Activated effector memory CD4-positive, alpha-beta T cell treated with Interleukin-2 at 50 U/mL for 16 hours (primary cell): ENCODE measurements at places on chromosomes 12 and 14.

DNA sequence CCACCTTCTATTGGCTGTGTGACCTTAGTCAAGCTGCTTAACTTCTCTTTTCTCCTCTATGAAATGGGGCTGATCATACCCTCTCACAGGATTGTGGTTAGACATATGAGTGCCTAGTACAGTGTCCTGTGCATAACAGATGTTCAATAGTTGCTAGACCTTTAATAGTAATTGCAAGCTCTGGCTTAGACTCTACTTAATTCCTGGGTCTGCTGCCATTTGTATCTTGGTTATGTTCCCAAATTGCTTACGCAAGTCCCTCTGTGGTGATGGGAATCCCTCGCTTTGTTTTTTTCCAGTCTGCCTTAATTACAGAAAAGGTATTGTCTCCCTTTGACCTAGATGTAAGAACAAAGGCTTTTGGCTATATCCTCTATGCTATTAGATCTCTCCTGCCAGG lies 15.1 kb downstream of the SUDS3 start:
- no peak for DNase-seq

DNA sequence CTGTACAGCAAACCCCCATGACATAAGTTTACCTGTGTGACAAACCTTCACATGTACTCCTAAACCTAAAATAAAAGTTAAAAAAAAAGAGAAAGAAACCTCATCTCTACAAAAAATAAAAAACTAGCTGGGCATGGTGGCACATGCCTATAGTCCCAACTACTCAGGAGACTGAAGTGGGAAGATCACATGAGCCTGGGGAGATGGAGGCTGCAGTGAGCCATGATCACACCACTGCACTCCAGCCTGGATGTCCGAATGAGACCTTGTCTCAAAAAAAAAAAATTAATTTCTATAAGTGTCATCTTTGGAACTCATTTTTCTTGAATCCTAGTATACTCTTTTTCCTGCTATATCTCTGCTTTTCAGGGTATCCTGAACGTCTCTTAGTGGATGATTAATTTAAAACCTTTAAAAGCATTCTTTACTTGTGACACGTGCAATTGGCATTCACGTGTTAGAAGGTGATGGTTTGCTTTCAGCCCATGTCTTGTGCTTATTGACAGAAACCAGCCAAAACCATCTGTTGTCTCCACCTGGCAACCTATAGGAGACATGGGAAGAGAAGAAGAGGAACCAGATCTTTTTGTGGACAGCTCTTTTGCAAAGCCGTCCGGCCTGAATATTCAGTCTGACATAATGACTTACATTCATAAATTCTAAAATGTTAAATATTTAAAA lies 30.6 kb upstream of the PPFIBP1 start:
- DNase-seq = no peak

DNA sequence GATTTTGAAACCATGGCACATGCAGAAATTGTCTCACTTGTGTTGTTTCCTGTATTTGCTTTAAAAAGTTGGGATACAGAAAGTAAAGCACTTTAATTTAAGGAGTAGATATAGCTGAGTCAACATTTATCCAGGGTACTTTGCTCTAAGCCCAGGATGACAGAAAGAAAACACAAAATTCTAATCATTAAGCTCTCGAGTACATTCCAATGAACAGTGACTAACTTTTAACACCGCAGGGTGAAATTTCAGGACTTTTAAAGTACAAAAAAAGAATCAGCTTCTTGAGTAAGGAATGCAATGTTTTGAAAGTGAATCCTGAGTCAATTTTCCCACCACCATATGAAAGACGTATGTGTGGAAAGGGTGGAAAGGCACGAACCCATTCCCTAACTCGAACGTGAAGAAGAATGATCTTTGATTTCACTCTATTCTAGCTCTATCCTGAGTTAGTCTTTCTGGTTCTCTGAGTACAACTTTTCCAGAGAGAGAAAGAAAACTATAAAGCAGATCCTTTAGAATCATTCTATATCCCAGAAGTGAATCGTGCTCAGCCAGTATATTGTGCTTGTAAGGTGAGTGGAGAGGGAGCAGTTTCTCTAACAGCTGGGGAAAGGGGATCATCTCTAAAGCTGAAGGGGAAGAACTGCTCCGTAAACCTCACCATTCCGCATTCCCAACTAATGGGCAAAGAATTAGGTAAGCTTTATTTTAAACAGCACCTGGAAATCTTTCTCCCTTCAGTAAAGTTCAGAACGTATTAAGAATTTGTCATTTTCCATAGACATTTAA lies 779.0 kb upstream of the FLRT2 start:
- DNase-seq = no peak

DNA sequence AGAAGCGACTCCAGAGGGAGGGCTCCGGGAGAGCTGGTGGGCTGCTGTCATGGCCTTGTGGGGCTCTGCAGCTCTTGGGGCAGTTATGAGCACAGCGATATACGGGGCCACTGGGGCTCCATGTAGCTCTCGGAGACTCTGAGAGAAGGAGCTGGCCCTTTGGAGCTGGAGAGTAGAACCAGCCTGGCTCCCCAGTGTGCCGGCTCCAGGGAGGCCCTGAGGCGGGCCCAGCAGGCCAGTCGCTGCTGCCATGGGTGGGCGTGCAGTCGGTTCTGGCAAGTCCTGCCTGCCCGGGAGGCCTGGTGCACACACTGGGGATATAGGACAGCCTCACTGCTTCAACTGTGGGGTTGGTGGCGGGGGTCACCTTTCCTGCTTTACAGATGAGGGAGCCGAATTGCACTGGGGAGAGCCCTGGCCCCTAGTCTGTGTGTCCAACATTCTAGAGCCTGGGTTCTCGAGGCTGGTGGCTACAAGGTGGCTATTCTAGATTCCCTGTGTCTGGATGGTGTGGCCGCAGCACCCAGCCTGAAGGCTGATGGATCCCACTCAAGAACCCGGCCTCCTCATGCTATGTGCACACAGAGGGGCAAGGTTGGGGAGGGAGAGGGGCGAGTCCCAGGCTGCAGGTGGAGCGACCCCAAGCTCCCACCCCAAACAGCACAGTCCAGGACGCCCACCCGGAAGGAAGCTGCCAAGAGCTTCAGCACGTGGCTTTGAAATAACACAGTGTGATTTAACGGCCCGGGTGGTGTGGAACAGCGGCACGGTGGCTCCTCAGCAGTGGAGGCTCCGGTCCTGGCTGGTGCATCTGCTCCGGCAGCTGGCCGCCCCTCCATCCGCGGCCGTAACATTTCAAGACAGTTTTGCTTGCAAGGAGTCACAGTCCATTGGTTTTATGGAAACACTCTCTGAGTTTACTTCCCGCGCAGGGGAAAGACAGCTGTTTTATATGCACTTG lies 188.3 kb upstream of the C14orf180 start:
- DNase-seq = no peak

DNA sequence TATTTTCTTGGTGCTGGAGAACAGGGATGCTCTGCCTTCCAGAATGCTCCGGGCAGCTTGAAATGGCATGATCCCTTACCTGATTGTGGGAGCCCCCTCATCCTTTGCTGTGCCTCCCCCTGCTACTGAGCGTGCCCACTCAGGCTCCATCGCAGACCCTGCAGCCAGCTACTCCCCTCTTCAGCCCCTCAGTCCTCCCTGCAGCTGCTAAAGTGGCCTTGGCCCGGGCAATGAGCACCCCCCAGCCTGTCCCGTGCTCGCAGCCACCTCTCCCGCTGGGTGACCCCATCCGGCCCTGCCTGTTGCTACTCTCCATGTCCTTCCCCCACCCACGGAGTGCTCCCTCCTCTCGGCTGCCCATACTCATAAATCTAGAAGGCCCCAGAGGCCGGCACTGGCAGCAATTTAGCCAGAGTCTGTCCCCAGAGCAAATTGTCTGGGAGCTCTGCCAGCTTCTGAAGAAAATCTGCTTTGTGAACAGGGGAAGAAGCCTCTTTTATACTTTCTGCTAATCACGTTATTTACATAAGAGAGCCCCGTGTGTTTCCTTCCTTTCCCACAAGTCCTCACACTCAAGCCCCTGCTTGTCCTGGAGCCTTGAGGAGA lies 143.7 kb upstream of the FRMD6 start:
- no peak for DNase-seq

DNA sequence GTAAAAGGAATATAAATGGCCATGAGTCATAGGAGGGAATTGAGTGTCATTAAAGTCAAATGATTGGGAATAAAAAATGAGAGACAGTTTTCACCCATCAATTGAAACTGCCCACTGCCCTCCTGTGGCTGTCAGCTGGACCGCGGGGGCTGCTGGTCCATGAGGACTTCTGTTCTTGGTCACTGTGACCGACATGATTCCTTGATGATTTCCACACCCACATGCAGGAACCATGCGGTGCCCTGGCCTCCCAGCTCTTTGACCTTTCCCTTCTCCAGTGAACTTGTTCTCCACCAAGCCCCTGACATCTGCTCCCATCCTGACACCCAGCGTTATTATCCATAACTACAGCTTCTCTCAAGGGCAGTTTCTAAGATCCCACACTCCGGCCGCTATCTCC lies 48.4 kb downstream of the C12orf75 start:
- DNase-seq = no peak

- no peak for DNase-seq
Observed at GRCh38 chr12:9731797-9732196, 1.1 kb downstream of the CLECL1 start.

GRCh38 chr14:59582845-59583509 lies 6.4 kb upstream of the CCDC175 start:
- DNase-seq = no peak
